ENCODE measurements at places on chromosomes 5 and 9. TPM values are rescaled to one million over a fixed set of nuclear protein-coding genes. Genes with fewer than 3 reads are reported as not detected.

The SLCO4C1 gene
- total RNA-seq: 0.50 TPM

The TAF11L10 gene
- not detected for total RNA-seq

The MARCOL gene
- total RNA-seq: not detected

The BTNL3 gene
- total RNA-seq: not detected

The ADRA1B gene
- total RNA-seq: not detected

The SPRY4 gene
- 0.64 TPM for total RNA-seq

The REEP5 gene
- total RNA-seq: 83.4 TPM

The FSTL4 gene
- 2.1 TPM for total RNA-seq

The CDX1 gene
- not detected for total RNA-seq

The MCIDAS gene
- total RNA-seq: not detected

GRCh38 chr5:95086927-95087815 lies 197.7 kb downstream of the MCTP1 start:
- no peak for DNase-seq

GRCh38 chr5:60535198-60535597 lies 164.8 kb downstream of the DEPDC1B start:
- DNase-seq: no peak

DNA sequence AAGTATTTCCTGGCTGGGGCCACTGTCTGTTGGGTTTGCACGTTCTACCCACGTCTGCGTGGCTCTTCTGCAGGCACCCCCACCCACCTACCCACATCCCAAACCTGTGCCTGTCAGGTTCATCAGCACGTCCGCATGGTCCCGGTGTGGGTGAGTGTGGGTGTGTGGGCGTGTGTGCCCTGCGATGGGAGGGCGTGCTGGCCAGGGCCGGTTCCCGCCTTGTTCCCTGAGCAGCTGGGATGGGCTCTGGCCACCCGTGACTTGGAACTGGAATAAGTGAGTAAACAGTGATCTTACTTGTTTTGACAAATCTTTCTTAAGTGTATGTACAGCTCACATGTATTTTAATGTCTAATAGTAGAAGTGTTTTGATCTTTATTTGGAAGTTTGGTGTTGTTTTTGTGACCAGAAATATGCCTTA lies 20.4 kb downstream of the ERGIC1 start:
- DNase-seq: no peak

DNA sequence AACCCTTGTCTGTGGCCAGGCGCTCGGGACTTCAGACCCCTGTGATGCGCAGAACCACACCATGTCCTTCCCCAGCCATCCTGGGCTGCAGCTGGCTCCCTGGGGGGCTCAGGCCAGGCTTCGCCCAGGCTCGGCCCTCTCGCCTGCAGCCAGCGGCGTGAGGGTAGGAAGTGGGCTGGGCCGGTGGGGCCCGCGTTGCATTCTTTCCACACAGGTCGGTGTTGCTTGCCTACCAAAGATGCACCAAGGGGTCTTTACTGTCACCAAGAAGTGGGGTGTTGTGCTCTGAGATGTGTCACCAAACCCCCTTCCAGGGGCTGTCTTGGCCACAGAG lies 48.3 kb upstream of the RNF130 start:
- DNase-seq: no peak

- DNase-seq: no peak
Measured at GRCh38 chr9:6239694-6240093, 24.1 kb downstream of the IL33 start.

DNA sequence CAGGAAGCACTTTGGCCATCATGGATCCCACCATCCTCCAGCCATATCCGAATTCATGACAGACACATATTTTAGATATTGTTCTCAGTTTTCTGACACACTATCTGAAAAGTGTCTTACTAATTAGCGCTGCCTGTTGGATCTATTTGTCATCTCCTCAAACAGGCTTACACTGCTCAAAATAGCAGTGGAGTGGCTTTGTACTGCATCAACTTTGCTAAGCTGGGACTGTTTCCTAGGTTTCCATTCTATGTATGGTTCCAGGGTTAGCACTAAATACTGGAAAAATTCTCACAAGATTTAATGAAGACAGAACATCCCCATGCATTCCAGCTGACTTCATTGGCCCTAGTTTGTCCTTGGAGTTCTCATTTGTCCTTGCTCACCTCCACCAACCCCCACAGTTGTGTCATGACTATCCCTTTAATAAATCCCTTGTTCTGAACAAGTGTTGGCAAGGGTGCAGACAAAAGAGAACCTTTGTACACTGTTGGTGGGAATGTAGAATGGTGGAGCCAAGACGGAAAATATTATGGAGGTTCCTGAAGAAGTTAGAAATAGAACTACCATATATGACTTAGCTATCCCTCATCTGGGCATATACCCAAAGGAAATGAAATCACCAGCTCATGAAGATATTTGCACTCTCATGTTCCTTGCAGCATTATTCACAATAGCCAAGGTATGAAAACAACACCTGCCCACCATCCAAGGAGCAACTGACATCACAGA lies 136.5 kb upstream of the RAI14 start:
- no peak for DNase-seq

- no peak for DNase-seq
Measured at GRCh38 chr5:78518365-78519197, 130.0 kb downstream of the LHFPL2 start.

DNA sequence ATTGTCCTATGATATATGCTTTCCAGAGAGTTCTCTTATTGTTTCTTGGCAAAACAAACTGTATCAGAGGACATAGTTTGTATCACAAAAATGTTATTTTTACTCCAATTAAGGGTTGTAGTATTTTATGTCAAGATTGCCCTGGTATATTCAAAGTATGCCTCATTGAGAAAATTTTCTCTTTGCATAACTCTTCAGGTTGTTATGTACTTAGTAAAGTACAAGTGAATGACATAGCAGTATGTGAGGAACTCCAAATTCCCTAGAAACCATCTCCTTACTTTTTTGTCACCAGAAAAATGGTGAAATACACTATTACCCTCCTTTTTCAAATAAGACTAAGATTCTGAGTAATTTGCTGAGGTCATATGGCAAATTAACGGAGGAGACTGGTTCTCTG lies 355.3 kb downstream of the NFIB start:
- no peak for DNase-seq

DNA sequence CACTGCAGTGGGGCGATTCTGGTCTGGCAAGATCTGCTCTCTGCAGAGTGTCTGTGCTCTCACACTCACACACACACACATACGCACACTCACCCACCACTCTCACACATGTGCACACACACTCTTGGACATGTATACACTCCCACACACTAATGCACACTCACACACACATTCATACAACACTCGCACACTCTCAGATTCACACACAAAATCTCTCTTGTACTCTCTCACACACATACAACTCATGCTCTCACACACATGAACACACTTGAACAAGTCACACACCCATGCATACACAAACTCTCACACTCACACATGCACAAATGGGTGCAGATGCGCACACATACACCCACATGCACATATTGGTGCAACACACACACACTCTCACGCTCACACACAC lies 31.7 kb downstream of the TMEM174 start:
- no peak for DNase-seq

DNA sequence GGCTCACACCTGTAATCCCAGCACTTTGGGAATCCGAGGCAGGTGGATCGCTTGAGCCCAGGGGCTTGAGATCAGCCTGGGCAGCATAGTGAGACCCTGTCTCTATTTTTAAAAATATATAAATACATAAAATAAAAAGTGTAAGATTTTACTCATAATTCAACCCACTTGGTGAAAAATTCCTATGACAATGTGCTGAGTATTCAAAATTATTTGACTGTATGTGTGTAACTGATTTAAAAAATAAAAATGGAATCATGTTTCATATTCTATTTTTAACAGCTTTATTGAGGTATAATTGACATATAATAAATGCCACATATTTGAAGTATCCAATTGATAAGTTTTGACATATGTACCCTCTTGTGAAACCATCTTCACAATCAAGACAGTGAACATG lies 22.8 kb downstream of the GM2A start:
- DNase-seq: no peak

- no peak for DNase-seq
Measured at GRCh38 chr9:75946766-75947165, 56.3 kb downstream of the PCSK5 start.

DNA sequence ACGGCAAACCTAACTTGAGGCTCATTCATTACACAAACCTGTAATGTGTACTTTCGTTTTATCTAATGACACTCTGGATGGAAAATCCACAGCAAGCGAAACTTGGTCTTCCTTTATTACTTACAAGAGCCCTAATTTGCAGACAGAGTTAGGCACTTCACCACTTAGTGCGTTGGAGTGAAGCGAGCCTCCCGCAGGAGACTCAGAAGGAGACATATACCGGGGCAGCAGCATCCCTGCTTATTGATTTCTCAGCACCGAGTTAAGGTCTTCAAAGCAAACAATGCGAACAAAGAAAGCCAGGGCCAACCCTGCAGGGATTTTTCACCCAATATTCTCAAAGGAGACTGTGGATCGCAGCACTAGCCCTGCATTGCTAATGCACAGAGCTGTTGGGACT lies 28.6 kb downstream of the LSM11 start:
- no peak for DNase-seq

DNA sequence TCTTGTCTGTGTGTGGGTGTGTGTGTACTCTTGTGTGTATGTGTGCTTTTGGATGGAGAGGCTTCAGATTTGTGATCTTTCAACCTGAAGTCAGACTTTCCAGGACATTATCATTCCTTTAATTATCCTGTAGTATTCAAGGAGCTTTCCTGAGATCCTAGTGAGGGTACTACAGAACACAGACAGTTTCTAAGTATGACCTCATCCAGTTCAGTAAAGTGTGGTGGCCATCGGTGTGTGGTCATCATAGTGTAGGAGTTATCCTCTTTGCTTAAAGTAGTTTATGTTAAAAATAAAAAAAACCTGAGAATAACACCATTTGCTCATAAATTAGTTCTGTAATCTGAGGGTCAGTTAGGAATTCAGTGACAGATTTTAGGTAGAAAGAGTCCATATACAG lies 478.0 kb upstream of the ACTBL2 start:
- no peak for DNase-seq

DNA sequence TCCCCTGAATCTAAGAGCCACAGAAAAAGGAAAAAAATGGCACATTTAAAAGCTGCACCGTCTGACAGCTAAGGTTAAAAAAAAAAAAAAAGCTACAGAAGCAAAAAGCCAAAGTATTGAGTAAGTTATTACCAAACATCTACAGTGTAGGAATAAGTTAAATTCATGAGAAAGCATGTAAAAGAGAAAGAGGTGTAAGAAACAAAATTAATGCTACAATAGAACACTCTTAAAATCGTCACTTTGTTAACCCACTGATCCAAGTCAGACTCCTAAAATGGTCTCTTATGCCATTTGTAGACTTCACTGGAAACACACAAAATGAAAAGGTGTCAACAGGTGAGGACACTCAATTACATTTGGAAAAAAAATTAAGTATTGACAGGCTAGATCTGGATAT lies 120.2 kb downstream of the SSBP2 start:
- no peak for DNase-seq
